ENCODE measurements at places on chromosomes 4 and X.
A peak's percentile ranks its signal among the peaks of the same experiment; 100 is the strongest.

DNA sequence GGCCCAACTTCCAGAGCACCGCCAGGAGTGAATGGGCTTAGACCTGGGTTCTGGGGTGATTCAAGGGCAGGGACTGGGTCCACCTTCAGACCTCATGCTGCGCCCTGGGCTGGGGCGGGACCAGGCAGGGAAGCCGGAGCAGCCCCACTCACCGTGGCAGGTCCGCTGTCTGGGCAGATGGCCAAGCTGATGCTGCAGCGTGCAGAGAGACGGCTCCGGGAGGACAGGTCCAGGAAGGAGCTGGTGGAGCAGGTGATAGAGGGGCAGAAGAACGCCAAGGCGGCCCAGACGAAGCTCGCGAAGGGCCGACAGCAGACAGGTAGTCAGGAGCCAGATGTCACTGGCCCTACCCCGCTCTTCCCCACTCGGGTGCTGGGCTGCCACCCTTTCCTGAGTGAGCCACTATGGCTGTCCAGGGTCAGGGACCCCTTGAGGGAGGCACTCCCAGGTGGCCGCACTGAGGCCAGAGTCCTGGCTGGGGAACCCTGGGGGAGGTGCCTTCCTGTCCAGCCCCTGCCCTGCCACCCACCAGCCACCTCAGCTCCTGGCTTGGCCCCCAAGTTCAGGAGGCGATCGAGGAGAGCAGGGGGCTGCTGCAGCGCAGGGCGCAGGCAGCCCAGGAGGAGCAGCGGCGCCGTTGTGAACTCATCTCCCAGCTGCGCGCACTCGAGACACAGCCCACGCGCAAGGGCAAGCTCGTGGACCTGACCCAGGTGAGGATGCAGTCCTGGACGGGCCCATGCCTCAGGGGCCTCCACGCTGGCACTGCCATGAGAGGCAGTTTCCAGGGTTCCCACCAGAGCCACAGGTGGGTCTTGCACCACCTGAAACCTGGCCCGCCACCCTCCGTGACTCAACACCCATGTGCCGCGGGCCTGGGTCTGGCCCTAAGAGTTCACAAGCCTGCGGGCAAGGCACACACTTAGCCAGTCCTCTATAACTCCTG, 10.1 kb upstream of the RNF4 start:
- DNase-seq, result no peak

- no peak for DNase-seq
Measured at GRCh38 chr4:173538148-173538908, 8.3 kb upstream of the HAND2 start.

DNA sequence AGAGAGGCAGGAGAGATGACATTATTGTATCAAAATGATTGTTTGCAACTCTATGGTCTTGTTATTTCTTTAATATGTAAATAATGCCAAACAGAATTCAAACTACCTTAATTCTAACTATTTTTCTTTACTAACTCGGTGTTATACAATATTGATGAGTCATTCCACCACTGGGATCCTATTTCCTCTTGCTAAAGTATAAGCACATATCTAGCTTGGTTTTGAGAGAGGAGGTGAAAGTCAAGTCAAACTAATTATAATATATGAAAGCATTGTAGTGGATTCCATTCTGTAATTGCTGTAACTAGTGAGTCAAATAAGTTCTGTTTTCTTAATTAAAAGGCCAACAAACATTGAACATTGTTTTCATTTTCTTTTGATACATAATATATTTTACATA, 837.6 kb downstream of the PDHA2 start:
- DNase-seq, result no peak

DNA sequence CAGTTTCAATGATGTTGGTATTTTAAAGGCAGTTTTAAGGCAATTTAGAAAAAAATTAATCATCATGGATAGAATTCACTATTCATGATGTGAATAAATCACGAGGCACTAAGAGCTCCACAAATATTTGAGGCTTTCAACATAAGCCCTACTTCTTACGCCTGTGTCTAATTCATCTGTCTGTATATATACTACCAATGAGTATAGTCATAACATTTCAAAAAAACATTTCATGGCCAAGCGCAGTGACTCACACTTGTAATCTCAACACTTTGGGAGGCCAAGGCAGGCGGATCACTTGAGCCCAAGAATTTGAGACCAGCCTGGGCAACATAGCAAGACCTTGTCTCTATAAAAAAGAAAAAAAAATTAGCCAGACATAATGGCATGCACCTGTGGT, 56.5 kb downstream of the FBXL5 start:
- DNase-seq, result no peak

GRCh38 chrX:40108959-40109287, 11.2 kb upstream of the BCOR start:
- peak; percentile 56 for DNase-seq

- no peak for DNase-seq
Measured at GRCh38 chrX:1751781-1752180, 136.9 kb downstream of the ASMT start.

DNA sequence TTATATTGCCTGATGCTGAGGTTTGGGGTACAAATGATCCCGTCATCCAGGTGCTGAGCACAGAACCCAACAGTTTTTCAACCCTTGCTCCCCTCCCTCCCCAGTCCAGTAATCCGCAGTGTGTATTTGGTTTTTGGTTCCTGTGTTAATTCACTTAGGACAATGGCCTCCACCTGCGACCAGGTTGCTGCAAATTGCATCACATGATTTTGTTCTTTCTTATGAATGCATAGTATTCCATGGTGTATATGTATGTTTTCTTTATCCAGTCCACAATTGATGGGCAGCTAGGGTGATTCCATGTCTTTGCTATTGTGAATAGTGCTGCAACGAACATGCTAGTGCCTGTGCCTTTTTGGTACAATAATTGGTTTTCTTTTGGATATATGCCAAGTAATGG, 25.4 kb downstream of the GABRQ start:
- DNase-seq, result no peak

- DNase-seq, result no peak
Measured at GRCh38 chr4:62344474-62344873, 1144.3 kb downstream of the ADGRL3 start.

DNA sequence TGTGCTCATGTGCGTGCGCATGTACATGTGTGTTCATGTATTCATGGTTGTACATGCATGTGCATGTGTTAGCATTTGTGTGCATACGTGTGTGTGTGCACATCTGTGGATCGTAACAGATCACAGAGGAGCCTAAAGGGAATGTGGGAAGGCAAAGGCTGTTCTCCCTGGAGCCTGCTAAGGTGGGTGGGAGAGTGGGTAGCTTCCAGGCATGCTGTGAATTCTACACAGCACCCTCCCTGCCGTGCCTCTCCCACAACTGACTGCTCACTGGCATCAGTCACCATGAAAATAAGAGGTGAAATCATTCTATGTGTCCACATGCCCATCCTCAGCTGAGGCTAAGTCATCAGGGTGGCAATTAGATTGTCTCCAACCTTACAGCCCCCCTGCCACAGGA, 600.9 kb downstream of the MID1IP1 start:
- DNase-seq, result no peak

DNA sequence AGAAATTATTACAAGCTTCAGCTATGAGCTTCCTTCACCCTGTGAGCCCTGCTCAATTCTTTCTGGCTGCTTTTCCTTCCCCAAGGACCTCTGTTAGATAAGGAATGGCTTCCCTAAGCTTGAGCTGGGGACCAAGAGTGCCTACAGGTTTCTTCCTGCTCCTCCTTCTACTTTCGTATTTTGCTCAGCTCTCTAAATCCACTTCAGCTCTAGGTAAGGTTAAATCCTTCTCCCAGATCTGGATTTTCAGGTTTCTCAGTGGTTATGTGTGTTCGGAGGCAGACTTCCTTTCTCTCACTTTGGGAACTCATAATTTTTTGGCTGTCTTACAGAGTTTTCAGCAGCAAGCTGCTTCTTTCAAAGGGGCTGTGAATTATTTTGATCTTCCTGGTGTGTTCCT, 21.9 kb upstream of the ZDHHC15 start:
- DNase-seq, result no peak

DNA sequence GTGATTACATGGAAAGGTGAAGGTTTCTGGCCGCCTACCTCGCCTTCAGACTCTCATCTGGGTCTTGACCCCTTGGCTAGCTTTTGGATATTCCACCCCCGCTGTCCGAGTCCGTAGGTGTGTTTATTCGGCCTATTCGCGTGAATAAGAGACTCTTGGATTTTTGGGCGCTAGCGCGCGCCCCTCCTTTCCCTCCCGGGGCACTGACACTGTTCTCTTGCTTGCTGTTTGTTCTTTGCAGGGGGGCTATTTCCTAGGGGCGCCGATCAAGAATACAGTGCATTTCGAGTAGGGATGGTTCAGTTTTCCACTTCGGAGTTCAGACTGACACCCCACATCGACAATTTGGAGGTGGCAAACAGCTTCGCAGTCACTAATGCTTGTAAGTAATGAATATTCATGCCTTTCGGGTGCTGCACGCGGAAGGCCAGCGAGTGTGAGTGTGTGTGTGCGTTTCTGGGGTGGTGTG, 932 bp downstream of the GRIA2 start:
- no peak for DNase-seq

- no peak for DNase-seq
Measured at GRCh38 chrX:97167333-97167732, 283.6 kb downstream of the RPA4 start.

DNA sequence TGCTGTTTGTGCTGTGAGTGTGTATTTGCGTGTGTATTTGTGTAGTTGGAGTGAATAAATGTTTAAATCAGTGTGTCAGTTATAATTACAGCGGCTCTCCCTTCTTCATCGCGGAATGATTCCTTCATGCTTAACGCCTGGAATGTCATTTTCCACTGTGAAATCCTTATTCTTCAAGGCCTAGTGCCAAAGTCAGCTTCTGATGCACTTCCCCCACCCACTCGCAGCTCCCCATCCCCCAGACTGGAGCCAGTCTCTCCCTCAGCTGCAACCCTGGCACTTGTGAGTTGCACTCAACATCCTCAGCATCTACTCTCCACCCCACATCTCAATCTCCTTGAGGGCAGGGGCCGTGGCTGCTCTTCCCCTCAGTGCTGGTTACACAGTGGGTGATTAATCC, 583.0 kb downstream of the BCOR start:
- DNase-seq, result no peak

- no peak for DNase-seq
Measured at GRCh38 chr4:7322166-7322991, 112.4 kb downstream of the PSAPL1 start.

DNA sequence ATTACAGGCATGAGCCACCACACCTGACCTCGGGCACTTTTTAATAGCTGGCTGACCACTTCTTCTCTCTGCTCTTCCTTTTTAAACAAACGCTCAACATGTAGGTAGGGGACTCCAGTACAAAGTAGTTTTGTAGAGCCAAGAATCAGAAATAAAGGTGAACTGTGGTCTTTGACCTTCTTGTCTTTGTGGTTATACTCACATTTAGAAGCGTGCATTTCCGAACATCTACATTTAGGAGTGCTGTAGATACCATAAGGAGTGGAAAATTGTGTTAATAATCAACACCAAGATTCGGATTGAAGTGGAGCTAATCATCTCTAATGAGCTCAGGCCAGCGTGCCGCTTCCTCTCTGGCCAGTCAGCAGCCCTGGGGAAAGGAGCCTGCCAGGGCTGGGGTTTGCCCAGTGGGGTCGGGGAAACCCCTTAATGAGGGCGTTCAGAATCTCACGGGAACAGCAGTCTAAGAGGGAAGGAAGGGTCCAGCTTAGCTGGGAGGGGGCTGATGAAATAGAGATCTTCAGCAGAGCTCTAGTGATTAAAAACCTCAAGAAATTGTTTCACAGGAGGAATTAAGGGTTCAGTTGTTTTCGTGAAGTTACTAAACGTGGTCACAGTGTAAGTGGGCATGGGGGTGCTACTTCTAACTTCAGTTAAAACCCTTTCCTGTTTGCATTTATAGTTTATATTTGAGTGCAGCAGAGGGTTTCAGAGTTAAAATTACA, 81.2 kb downstream of the GAB1 start:
- DNase-seq, result no peak

DNA sequence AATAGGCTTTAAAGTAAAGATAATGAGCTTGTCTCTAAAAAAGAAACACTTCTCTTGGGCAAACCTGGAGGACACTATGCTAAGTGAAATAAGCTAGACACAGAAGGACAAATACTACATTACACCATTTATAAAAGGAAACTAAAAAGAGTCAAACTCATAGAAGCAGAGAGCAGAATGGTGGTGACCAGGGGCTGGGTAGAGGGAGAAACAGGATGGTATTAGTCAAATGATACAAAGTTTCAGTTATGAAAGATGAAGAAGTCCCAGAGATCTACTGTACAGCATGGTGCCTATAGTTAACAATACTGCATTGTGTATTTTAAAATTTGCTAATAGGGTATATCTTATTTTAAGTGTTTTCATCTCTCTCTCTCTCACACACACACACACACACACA, 28.5 kb downstream of the ACSL4 start:
- DNase-seq, result no peak

GRCh38 chr4:7530932-7531639, 96.4 kb upstream of the PSAPL1 start:
- no peak for DNase-seq

DNA sequence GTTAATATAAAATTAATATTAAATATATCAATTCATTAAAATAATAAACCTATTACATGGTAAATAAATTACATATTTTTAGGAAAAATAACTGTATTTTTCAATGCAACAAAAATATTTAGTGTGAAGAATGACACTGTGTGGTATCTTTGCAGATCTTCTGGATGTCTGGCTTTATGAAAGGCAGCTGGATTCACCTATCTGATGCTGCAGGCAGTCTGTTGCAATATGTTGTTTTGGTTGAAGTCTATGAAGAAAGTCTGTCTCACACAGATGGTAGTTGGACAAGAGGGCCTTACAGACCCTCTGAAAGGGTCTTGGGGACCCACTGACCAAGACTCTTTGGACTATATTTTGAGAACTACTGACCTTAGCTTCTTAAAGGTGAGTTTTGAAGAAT, 89.1 kb upstream of the TMEM150C start:
- DNase-seq, result no peak

- DNase-seq, result no peak
Measured at GRCh38 chr4:95761871-95762270, 78.0 kb upstream of the PDHA2 start.

- no peak for DNase-seq
Measured at GRCh38 chr4:57291911-57292310, 181.7 kb upstream of the IGFBP7 start.

- no peak for DNase-seq
Measured at GRCh38 chrX:104659005-104659744, 93.2 kb downstream of the IL1RAPL2 start.

DNA sequence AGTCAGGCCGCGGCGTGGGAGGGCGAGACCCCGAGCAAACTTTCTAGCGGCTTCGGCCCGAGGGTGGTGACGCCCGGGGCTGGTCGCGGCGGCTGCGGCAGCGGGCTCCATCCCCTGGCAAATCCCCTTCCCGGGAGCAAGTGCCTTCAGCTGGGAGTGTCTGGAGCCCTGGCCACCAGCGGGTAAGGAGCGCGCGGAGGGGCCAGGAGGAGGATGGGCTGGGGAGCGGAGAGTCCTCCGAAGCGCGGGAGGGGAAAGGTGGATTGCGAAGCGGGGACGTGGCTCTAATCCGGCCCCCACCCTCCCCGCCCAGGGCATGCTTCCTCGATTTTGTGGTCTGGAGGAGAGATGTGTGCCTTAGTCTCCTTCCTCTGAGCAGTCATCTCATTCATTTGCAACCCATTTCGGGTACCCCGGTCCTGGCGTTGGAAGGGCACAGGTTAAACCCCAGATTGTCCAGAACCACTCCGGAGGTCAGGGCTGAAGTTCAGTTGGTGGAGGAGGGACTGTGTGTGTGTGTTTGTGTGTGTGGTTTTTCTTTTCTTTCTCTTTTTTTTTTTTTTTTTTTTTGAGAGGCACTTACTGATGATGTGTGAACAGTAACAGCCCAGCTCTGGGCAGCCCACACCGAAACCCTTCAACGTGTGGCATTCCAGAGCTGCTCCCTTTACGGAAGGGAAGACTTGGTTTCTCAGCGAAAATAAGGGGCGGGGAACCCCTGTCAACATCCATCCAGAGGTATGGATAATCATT, 516 bp downstream of the SGMS2 start:
- no peak for DNase-seq
